ENCODE measurements at places on chromosomes 13 and 19. TPM values are rescaled to one million over a fixed set of nuclear protein-coding genes. Genes with fewer than 3 reads are reported as not detected.

DNA sequence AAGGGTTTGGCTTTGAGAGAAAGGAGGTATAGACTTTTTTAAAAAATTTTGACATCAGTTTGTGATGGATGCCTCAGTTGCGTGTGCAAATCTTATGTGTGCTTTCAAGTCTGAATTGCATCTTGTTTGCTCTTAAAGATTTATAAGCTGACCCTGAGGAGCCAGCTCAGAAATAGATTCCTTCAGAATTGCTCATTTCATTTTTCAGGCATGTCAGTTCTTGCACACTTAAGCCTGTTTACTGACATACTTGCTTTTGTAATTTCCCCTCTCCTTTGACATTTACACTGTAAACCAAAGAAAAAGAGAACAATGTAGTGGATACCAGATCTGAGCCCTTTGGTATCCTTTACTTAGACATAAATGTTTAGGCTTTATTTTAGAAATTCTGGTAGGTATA, 87.6 kb downstream of the RNF17 start:
- no peak for DNase-seq

GRCh38 chr13:24124789-24125476, 35.6 kb upstream of the SPATA13 start:
- no peak for DNase-seq

- DNase-seq = no peak
Observed at GRCh38 chr19:7658219-7658686, 10.6 kb upstream of the RETN start.

ZNF610 gene
- total RNA-seq = 0.58 TPM

DNA sequence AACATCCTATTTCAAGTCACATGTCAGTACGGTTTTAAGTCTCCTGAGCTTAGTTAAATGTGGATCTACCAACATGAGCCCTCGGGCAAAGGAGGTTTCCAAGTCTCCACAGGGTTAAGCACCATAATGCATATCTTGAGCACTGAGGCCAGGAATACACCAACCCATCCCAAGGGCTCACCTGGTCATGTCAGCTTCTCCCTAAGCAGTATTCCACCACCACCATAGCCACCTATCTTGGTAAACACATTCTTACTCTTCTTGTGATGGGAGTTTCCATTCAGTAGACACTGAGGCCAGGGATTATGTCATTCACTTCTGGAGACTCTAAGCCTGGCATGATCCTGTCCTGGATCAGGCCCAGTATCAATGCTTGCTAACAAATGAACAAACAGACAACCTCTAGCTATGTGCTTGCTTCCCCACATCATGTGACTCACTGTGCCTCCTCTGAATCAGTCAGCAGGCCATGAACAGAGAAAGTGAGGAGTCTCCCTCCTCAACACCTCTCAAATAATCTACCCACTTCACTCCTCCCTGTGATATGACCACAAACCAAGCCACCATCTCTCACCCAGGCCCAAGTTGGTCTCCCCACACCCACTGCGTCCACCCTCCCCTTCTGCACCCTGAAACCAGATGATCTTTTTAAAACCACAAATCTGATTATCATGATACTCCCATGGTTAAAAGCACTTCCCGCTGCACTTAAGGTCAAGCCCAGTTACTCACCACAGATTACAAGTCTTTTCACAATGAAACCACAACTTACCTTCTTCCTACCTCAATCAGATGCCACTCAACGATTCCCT, 5.8 kb downstream of the PEG3 start:
- no peak for DNase-seq

DNA sequence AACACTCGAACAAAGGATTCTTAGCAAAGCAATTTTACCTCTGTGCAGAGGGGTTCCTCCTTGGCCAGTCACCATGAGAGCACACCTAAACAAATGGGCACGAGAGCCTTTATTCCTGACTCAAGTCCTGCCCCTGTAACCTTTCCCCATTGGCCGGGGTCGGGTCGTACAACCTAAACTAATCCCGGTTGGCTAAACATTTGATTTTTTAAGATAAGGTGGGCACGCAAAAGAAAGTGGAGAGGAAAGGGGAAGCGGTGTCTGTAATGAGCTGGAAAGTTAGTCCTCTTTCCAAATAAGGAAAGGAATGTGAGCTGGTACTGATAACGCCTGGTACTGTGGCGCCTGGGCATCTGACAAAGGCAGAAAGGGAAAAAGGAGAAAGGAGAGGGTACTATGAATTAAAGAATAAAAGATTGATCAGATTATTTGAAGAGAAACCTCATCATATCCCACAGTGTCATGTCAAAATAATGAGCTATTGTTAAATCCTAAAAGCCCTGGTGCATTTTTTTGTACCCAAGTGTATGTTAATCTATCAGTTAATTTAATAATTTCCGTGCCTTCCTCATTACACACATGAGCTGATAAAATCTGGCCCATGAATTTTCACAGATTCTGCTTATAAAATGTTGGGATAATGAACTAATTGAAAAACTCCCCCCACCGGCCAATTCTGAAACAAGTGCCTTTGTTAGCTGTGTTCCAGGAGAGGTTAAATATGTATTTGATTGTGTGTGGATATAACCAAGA, 335.7 kb downstream of the RFC3 start:
- no peak for DNase-seq

TYK2 gene
- total RNA-seq = 164 TPM

PLIN4 gene
- total RNA-seq = not detected

DNA sequence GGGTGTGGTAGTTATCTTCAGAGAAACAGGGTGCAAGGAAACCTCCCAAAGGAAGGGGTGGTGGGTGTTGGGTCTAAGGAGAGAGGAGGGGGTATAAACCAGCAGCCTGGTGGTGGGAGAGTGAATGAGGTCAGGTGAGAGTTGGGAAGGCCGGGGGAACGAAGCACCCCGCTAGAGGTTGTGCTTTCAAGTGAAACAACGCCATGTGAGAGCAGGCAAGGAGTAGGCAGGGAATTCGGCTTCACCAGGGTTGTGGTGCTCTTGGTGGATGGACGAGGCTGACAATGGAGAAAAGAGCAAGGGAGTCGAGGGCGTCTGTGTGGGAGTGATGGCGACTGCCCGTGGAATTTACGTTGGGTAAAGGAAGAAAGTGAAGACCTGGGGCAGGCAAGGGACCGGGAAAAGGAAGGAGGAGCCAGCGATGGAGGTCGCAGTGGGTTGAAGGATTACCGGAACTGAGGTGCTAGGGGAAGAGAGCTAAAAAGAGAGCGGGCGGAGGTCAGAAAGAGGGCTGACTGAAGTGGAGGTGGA, 2.1 kb upstream of the MLNR start:
- no peak for DNase-seq

ALG5 gene
- total RNA-seq = 18.6 TPM

ZNF442 gene
- 5.2 TPM for total RNA-seq

- DNase-seq = no peak
Observed at GRCh38 chr19:17289489-17289888, 7.8 kb downstream of the ANKLE1 start.

DNA sequence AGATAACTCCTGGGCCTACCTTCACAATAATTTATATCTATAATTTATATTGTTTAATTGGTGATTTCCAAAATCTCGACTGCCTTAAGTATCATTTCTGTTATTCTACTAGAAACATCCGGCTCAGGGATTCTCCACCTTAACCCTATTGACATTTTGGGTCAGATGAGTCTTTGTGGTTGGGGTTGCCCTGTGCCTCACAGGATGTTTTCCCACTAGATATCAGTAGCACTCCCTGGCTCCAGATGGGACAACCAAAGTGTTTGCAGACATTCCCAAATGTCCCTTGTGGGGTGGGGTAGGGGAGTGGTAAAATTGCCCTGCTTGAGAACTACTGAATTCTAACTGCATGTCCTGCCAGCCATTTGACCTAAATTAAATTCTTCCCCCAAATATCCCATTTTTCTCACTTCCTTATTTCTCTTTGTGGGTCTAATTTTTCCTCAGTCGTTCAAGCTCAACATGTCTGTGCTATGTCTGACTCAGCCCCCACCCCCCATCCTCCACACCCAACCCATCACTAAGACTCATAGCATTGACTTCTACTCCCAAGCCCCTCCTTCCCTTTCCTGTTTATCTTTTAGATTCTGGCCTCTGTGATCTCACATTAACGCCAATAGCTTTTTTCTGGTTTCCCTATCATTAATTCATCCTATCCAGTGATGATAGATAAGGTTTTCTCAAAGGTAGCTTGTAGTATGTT, 545.1 kb downstream of the EFNB2 start:
- no peak for DNase-seq

- no peak for DNase-seq
Observed at GRCh38 chr19:5624741-5625278, 1.9 kb downstream of the SAFB start.

LRP3 gene
- total RNA-seq = 0.82 TPM

- DNase-seq = no peak
Observed at GRCh38 chr13:47039106-47039505, 142.3 kb upstream of the HTR2A start.
